Stomach (tissue), 19 donors: ENCODE measurements at places on chromosomes 2 and 18. TPM values are rescaled to one million over a fixed set of nuclear protein-coding genes. Genes with fewer than 3 reads are reported as not detected.

The CNGA3 gene
- total RNA-seq: not detected

DNA sequence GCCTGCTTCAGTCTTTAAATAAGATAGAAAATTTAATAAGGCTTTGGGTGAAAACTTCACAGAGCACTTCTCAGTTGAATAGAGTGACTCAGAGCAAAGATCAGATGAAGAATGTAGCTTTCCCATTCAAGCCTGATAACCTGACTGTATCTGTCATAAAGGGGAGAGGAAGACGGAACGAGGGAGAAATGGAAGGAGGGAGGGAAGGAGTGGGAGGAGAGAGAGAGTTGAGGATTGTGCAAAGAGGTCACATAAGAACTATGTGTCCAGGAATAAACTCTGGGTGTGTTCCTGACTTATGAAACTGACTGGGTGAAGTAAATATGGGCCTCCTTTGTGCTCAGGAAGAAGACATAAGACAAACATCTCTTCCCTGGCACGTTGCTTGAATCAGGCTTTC is 385.5 kb downstream of the LPIN1 start:
- H3K27ac ChIP-seq: no peak overlapping the region
- H3K36me3 ChIP-seq: no peaks in the 10 kb centered on the region
- no peak for DNase-seq

- H3K36me3 ChIP-seq: no peaks in the 10 kb centered on the region
- no peaks in the 10 kb centered on the region for H3K4me1 ChIP-seq
- peak; percentile 87 for DNase-seq
- no peak overlapping the region for H3K27ac ChIP-seq
- no peaks in the 10 kb centered on the region for H3K27me3 ChIP-seq
Measured at GRCh38 chr2:10493634-10494281, 45.6 kb upstream of the ODC1 start.

DNA sequence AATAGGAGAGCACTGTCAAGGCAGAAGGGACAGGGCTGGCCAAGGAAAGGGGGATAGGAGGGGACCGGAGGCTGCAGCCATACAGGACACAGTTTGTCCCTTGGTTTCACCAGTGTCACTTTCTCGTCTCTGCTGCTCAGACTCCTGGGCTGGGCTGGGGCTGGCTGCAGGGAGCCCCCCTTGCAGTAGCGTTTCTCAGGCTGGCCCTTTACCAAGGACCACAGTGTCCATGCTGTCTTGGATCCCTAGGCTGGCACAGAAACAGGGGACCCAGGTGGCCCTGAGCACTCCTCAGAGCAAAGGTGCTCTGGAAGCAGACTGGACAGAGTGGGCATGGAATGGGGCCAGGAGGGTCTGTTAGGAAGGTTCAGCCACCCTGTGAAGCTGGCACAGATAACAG is 34.8 kb downstream of the ATOH8 start:
- no peak for DNase-seq
- no peak overlapping the region for H3K4me3 ChIP-seq
- H3K27ac ChIP-seq: no peak overlapping the region
- peaks cover 19% of the 10 kb centered on the region for H3K36me3 ChIP-seq

GRCh38 chr2:177900082-177900481 is 172.5 kb downstream of the PDE11A start:
- no peaks in the 10 kb centered on the region for H3K36me3 ChIP-seq
- no peak for DNase-seq
- peaks cover 8% of the 10 kb centered on the region for H3K4me1 ChIP-seq
- no peak overlapping the region for H3K27ac ChIP-seq
- no peaks in the 10 kb centered on the region for H3K27me3 ChIP-seq

GRCh38 chr2:15796167-15796942 is 144.0 kb upstream of the MYCN start:
- H3K27me3 ChIP-seq: peaks cover 20% of the 10 kb centered on the region
- no peak overlapping the region for H3K4me3 ChIP-seq
- H3K36me3 ChIP-seq: no peaks in the 10 kb centered on the region
- no peak for DNase-seq
- no peak overlapping the region for H3K27ac ChIP-seq

- peak overlapping the region; percentile 94 for H3K4me3 ChIP-seq
- peak; percentile 67 for DNase-seq
- peak overlapping the region; percentile 98 for H3K27ac ChIP-seq
- H3K36me3 ChIP-seq: peaks cover 44% of the 10 kb centered on the region
- peaks cover 75% of the 10 kb centered on the region for H3K4me1 ChIP-seq
- no peaks in the 10 kb centered on the region for H3K27me3 ChIP-seq
Measured at GRCh38 chr2:218400930-218401881, 1.5 kb downstream of the CTDSP1 start.
